ENCODE measurements at places on chromosomes 1 and 21.

DNA sequence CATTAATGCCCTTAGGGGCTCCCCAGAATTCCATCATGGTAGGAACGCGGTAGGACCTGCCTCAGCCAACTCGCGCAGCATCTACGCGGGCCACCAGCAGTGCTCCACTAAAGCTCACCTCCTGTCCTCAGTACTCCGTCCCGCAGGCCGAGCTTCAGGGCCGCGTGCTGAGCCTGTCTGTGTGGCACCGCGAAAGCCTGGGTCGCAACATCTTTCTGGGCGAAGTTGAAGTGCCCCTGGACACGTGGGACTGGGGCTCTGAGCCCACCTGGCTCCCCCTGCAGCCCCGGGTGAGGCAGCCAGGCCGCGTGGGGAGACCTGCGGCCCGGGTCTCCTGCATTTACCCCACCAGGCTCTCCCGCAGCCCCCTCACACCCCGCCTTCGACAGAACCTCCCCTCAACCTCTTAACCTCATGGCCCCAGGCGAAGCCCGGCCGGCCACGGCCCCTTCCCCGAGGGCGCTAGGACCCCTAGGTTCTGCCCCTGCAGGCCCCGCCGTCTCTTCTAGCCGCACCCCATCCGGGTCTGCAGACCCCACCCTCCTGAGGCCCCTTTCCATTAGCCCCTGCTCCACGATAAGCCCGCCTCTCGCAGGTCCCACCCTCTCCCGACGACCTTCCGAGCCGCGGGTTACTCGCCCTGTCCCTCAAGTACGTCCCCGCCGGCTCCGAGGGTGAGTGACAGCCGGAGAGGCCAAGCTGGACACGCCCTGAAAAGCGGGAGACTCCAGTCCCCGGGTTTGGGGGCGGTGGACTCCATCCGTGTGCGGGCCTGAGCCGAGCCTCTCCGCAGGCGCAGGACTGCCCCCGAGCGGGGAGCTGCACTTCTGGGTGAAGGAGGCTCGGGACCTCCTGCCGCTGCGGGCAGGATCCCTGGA, 9.1 kb downstream of the SYTL1 start:
- DNase-seq: no peak

GRCh38 chr21:28069450-28069923, 923.2 kb downstream of the LTN1 start:
- DNase-seq: peak; percentile 18

DNA sequence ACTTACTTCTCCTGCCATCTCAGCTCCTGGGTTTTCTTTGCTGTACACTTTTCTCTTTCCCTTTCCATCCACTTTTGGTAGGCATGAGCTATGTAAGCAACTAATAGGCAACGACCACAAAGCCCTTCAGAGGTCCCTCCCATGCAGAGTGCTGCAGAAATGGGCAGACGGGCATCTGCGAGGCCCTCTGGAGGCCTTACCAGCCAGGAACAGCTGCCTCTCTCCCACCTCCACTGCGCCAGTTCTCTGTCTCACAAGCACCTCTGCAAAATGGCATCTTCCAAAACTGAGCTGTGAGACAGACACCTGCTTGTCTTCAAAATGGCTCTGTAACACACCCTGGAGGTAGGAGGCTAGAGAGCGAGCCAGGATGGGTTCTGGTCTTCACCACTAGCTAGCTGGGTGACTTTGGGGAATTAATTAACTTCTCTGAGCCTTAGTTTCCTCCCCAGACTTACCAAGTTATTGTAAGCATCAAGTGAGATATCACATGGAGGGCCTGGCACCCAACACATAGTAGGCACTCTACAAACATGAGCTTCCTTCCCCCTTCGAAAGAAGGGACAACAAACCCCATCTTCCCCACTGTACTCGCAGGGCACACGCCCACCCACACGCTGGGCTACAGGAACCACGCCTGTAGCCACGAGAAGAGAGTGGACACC, 62.0 kb downstream of the BCAR3 start:
- DNase-seq: no peak

DNA sequence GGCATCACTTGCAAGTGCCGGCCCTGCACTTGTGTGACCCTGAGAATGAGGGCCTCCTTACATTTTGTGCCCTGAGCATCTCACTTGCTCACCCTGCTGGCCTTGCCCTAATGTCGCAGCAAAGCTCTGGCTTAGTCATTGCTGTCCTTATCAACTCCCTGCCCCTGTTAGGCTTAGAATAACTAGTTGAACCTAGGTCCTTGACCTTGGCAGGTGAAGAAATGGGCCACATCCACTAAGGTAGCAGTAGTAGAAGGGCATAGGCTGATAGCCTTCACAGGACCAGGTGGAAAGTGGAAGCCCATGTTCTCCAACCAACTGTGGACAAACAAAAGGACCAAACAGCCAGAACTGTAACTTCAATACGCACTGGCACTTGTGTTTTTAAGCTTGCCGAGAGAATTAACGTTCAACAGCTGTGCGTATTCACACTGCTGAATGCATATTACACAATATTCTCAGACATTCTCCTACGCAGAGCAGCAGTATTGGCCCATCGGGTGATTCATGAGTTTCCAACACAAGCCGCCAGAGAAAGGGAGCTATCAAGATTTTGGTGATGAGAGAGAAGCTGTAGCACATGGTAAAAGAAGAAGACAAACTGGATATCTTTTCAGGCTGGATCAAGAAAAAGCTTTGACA, 27.7 kb upstream of the PTGFRN start:
- no peak for DNase-seq

GRCh38 chr1:79472067-79472656, 465.6 kb upstream of the ADGRL4 start:
- no peak for DNase-seq

GRCh38 chr1:151976015-151976343, 17.7 kb downstream of the S100A10 start:
- DNase-seq: no peak

- peak; percentile 24 for DNase-seq
Observed at GRCh38 chr21:37711836-37712568, 204.3 kb downstream of the KCNJ6 start.

- no peak for DNase-seq
Observed at GRCh38 chr1:227032396-227032795, 92.3 kb downstream of the COQ8A start.

GRCh38 chr1:63046539-63046938, 262.6 kb downstream of the ATG4C start:
- DNase-seq: no peak

DNA sequence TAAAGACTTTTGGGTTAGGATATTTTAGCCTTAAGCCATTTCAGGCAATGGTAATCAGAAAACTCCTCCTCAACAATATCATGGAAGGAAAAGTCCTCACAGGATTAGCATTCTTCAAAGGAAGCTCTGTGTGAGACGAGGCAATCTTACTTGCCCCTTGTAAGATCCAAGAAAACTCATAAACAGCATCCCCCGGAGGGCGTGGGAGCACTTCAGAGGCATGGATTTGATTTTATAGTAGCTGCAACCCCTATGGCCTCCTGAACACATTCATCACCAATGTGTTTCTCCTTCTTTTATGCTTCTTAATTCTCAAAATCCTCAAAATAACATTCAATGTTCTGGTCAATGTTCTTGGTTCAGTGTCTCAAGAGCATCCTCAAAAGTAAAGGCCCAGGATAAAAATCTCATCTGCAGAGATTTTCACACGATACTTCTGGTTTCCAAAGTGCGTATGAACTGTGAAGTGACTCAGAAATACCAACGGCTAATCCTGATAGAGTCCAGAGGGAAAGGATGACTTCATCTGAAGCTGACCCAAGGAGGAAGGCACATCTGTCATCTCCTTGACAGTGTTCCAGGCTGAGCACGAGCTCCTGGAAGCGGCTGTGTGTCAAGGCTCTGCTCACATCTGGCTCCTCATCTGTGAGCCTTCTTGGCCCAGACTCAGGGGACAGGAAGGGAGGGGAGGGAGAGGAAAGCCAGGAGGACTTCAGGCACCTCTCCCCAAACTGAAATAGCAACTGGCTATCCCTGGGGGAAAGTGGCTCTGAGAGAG, 49.3 kb upstream of the PSEN2 start:
- no peak for DNase-seq

- DNase-seq: no peak
Observed at GRCh38 chr21:14405962-14406361, 23.0 kb upstream of the HSPA13 start.

GRCh38 chr1:7101187-7101586, 315.9 kb downstream of the CAMTA1 start:
- DNase-seq: no peak

DNA sequence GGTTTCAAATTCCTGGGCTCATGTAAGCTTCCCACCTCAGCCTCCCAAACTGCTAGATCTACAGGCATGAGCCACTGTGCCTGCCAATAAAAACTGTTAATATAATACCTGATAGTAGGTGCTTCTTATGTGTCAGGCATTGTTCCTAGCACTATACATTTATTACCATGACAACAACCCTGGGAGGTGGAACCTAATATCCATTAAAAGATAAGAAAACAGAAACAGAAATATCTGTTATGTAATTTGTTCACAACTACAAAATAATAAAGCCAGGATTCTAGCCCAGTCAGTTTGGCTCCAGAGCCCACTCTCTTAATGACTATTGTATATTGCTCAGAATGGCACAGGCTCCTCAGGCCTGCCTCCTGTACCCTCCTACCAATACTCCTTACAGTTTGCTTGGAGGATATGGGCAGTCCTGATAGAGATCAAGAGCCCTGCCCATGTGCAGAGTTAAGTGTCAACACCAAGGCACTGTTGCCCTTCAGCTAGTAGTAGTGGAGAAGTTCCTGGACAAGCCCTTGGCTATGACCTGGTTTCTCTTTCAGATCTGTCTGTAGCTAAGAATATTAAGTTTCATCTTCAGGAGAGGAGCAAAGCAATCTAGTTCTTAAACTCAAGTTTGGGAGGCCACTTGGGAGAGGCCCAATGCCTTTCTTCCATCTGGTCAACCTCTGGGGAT, 22.4 kb downstream of the RPL5 start:
- DNase-seq: no peak

GRCh38 chr1:22264464-22265341, 121.8 kb upstream of the WNT4 start:
- DNase-seq: no peak

DNA sequence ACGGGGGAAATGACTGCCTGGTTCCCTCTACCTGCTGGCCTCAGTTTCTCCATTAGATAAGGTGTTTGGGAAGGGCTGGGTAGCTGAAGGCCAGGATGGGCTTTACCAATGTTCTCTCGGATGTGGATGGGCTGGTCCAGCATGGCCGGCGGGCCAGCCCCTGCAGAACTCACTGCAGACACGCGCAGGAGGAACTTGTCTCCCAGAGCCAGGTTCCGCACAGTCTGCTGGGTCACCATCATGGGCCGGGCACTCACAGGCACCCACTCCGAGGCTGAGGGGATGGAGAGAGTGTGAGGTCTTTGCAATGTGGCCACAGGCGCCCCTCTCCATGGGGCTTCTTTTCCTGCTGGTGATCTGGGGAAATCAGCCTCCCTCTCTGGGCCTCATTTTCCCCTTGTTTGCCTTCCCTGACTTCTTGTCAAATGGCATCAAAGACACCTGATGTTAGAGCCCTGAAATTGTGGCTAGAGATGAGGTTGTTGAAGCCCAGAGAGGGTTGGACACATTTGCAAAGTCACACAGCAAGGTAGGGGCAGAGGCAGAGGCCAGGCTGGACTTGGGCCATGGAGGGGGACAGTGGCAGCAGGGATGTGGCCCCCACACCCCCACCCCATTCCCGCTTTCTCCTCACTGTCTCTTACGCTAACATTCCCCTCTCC, 1.2 kb downstream of the MYBPH start:
- DNase-seq: no peak

DNA sequence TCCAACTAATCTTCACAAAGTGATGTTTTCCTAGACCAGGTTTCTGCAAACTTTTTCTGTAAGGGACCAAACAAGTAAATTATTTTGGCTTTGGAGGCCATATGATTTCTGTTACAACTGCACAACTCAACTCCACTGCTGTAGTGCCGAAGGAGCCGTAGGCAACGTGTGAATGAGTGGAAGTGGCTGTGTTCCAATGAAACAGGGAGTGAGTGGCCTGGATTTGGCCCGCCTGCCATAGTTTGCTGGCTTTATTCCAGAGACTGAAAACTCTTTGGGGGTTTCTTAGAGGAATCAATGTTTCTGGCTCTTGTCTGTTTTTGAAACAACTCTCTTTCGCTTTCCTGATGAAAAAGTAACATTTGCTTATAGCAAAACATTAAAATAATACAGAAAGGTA, 12.6 kb upstream of the ACTL8 start:
- no peak for DNase-seq

DNA sequence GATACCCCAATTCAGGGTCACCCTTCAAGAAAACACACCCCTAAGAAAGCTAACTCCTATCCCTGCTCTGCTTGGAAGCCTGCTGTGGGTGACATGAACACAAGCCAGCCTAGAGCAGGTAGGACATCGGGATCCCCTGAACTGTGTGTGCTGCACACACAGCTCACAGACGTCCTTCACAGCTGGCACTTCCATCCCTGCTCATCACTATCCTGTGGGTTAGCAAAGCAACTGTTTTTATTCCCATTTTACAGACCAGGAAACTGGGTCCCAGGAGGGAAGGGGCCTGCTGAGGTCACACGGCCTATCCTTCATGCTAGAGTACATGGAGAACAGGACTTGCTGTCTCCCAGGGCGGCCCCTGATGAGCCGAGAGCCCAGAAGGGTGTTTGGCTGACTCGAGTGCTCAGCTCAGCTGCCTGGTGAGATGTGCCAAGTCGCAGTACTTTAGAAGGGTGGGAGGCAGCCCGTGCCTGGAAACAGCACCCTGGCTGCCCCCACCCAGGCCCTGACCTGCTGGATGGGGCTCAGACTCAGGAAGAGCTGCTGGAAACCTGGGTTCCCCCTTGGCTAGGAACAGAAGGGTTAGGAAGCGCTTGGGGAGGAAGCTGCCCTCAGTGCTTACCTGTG, 28.3 kb upstream of the BTG2 start:
- DNase-seq: peak; percentile 57

GRCh38 chr1:246537887-246538286, 28.2 kb downstream of the TFB2M start:
- no peak for DNase-seq

GRCh38 chr1:230279583-230279945, 146.6 kb downstream of the PGBD5 start:
- no peak for DNase-seq

GRCh38 chr1:55428944-55429931, 214.1 kb upstream of the USP24 start:
- no peak for DNase-seq

All from globus pallidus (tissue), 1 donor.